ENCODE measurements at places on chromosomes 3 and 15. TPM values are rescaled to one million over a fixed set of nuclear protein-coding genes. Genes with fewer than 3 reads are reported as not detected.

- DNase-seq, result no peak
Measured at GRCh38 chr3:194298331-194299227, 52.5 kb downstream of the CPN2 start.

DNA sequence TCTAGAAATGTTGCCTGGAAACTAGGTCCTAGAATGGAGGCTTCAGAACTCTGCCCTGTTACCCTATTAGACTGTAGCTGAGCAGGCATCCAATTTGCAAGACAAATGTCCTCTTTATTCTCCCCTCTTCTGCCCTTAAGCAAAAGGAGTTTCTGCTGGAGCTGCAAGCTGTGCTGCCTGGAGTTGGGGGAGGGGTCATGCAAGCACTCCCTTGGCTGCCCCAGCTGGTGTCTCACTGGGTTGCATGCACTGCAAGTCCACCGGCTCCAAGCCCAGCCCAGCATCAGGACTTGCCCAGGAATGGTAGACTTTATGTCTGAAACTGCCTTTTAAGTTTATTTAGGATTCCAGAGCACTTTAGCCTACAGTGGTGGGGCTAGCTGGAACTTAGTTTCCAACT is 15.7 kb upstream of the RBP2 start:
- no peak for DNase-seq

- no peak for DNase-seq
Measured at GRCh38 chr3:49013738-49014660, 4.4 kb downstream of the DALRD3 start.

GRCh38 chr3:31798840-31799239 is 182.2 kb downstream of the OSBPL10 start:
- DNase-seq, result no peak

GRCh38 chr3:37667335-37667734 is 194.3 kb upstream of the CTDSPL start:
- DNase-seq, result no peak

GRCh38 chr3:28151608-28152228 is 89.7 kb upstream of the CMC1 start:
- DNase-seq, result no peak

DNA sequence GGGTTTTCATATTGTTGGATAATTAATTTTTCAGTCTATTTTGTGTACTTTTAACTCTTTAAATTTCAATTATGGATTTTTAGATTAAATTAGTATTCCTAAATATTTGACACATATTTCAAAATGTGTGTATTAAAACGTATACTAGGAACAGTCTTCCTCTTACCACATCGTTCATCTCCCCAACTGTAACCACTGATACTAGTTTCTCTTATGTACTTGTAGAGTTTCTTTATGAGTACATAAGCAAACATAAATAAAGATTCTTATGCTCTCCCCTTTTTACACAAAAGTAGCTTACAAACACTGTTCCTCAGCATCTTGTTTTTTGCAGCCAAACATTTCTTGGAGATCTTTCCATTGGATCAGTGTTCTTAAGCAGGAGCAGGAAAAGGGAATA is 45.9 kb downstream of the CMSS1 start:
- no peak for DNase-seq

DNA sequence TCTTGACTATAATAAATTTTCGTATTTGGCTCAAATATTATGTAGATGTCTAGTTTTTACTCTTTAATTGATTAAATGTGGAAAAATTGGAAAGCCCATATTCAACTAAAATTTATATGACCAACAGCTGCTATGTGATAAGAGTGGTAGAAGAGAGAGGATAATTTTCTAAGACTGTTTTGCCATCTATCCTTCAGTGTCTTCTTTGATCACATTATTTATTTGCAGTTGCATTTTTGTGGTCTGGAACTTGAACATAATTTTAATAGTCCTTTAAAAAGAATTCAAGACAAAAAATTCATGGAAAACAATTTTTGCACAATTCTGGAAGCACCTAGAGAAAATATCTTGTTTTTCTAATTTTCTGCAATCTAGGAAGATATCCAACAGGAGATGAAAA is 213.3 kb upstream of the THBS1 start:
- DNase-seq, result no peak

DNA sequence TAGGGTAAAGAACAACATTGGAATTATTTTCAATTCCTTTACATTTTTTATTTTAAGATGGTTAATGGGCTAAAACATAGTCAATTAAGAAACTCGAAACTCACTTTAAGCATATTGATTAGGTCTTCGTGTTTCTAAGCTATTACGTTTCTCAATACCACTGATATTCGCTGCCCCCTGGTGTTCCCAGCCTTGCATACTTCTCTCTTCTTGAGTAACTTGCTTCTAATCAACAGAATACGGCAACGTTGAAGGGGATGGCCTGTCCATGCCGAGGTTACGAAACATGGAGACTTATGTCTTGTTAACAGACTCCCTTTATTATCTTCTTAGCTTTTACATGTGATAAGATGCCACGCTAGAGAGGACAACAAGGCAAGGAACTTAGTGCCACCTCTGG is 43.6 kb downstream of the ROBO1 start:
- no peak for DNase-seq

DNA sequence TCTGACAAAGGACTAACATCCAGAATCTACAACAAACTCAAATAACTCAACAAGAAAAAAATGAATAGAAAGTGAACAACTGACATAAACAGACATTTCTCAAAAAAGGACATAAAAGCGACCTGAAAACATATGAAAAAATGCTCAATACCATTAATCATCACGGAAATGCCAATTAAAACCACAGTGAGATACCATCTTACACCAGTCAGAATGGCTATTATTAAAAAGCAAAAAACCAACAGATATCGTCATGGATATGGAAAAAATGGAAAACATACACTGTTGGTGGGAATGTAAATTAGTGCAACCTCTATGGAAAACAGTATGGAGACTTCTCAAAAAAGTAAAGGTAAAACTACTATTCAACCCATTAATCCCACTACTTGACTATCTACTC is 53.3 kb downstream of the ZNF385D start:
- no peak for DNase-seq

GRCh38 chr3:42505128-42505848 is 2.8 kb downstream of the VIPR1 start:
- DNase-seq, result no peak

- no peak for DNase-seq
Measured at GRCh38 chr3:71868876-71869275, 83.9 kb upstream of the PROK2 start.

DNA sequence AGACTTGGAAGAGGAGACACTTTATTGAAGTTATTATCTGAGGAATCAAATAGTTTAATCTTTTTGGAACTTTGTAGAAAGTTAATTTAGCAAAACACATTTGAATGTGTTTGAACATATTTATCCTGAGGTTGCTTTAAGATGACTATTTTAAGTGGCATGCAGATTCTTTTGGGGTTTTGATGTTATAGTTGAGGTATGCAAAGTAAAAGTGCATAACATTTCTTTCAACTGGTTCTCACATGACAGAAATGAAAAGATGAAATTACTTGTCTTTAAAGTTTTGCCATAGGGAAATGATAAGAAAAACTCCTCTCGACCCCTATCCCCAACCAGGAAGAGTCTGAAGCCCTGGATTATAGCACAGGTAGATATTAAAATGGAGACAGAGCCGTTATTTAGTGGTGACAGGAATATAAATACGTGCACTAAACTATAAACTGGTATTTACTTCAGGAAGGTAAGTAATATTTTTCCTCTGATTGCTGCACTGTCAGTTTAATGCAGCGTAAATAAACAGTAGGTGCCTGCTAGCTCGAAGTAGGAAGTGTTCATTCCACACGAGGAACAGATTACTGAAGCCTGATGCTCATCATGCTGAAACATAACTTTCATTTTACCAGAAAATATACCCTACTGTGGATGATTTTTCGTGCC is 15.1 kb upstream of the SATB1 start:
- peak; percentile 17 for DNase-seq

The GPD1L gene
- total RNA-seq, result 7.9 TPM

DNA sequence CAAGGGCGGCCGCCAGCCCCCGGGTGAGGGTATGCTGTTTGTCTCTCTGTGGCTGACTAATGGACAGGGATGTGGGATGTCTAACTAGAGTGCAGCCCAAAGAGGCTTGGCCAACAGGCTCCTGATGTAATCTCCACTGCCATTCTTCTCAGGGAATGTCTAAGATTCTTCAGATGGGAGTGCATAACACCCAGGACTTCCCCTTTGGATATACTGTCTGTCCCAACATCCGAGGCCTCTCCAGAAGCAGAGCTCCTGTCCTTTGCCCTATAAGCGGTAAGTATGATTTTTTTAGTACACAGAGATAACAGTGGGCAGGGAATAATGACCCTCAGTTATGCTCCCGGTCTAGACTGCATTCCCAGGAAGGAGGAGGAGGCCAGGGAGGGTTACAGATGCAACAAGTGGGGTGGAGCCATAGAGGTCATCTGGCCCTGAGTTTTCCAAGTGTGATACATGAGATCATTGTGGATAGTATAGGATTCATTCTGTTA is 62.5 kb upstream of the SLCO2A1 start:
- peak; percentile 76 for DNase-seq

The SLC22A14 gene
- not detected for total RNA-seq

DNA sequence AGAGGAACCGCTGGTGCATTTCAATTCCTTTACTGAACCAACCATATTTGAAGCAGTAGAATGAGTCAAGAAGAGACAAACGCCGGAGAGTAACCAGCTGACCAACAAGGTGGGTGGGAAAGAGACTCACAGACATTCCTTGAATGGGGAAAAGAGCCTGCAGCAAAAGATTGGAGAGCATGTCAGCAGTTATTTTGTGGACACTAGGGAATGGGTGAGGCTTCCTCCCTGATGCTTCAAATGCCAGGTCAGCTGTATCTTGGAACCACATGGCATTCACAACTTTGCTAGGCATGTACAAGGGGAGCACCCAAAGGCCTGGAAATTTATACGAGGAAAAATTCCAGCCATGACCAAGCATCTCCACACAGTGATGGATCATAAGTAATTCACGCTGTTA is 29.9 kb upstream of the ZKSCAN7 start:
- DNase-seq, result no peak

DNA sequence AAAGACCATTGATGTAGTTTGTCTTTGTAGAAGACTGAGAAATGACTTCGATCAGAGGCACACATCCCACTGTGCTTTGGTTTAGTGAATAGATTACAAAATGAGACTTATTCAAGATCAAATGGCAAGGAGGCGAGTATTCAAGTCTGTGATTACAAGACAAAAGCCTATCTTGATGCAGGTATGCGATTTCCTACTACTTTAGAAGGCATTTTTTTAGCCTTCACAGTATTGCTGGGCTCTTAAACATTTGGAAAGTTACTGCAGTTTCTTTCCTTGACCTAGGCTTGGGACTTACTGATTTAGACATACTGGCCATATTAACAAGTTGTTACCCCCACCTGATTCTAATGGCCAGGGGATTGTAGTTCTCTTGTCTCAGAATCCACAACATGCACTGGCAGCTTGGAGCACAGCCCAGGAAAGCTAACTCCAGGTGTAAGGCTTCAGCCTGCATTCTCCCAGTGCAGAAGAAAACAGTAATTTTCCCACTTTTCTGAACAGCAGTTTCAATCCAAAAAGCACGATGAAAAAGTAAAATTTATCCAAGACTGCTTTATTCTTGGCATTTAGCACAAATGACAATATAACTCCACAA is 311.6 kb downstream of the EPHA6 start:
- DNase-seq, result no peak

The ACAA1 gene
- 30.8 TPM for total RNA-seq

DNA sequence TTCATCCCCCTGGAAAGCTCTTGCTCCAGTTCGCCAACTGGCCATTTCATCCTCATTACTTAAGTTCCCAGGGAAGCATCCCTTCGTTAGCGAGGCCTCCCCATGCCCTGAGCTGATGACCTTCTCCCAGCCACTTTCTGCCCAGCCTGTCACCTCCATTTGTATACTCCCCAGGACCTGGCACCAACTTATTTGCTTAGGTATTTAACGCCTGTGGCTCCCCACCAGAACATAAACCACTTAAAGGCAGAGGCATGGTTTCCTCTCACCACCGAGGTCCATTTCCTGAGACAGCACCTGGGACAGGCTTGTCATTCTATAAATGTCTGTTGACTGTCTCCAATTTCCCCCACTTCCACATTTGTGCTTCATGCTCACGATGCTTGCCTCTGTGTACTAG is 189.0 kb downstream of the ZNF621 start:
- DNase-seq, result no peak

DNA sequence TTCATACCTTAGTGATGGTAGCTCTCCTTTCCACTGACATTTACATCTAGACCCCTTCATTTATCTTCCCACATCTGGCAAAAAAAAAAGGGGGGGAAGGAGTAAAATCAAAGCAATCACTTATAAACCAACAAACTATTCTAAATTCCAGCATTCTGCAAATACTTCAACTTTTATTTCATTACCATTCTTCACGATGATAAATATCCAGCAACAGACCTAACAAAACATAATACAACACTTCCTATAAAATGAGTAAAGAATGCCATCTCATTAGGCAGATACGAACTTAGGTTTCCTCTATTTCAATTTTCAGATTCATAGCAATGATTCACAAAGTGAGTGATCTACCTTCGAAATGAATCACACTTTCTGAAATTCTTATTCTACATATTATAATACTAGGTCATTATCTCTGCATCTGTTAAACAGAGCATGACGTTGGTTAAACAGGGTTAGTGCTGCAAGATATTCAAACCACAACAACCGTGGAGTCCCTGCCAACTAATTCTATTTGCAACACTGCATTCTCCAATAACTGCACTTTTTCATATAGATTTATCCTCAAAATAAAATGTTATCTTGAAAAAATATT is at the start of gene LRRFIP2:
Gene LRRFIP2, minus strand, starts transcription at position 51 of the 595 bp plus-strand sequence. CDS start 25,599 bp downstream, outside the sequence.
- DNase-seq, result peak; percentile 82

The PATL2 gene
- not detected for total RNA-seq

The IL12A gene
- 0.90 TPM for total RNA-seq
